ENCODE measurements at places on chromosomes 4 and X. TPM values are rescaled to one million over a fixed set of nuclear protein-coding genes. Genes with fewer than 3 reads are reported as not detected.

ARAF gene
- 57.8 TPM for total RNA-seq

ADRA2C gene
- 11.5 TPM for total RNA-seq

TSPAN7 gene
- total RNA-seq: 3.0 TPM

TMPRSS11D gene
- total RNA-seq: not detected
